HFF-Myc (cell line): ENCODE measurements at places on chromosomes 16 and 17.

DNA sequence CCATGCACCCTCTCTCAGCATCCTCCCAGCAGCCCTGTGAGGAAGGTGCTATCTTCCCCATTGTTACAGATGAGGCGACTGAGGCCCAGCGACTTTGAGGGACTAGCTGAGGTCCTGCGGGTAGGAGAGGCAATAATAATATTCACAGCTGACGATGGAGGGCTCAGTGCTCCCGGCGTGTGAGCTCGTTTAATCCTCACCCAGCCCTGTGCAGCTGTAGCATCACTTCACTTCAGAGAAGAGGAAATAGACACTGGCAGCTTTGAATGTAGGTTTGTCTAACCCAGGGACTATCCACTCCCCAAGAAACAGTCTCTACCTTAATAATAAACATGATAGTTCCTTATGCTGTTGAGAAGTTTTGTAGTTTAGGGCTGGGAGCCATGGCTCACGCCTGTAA lies 21.6 kb downstream of the LASP1 start:
- no peak for DNase-seq

DNA sequence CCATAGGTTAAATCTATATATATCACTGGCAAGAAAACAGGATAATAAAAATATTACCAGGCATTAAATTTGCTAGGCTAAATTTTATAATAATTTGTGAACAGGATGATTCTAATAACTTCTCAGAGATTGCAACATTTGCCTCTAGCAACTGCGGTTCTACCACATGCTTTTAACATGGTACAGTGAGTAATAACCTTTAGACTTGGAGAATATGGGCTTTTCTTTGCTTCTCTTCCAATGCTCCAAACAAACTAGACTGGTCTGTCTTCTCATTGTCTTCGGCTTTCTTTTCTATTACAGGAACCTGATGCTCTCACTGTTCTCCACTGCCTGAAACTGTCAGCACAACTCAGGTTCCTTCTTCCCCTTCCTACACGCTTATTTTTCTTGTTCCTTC lies 80.6 kb downstream of the CA4 start:
- DNase-seq = no peak

DNA sequence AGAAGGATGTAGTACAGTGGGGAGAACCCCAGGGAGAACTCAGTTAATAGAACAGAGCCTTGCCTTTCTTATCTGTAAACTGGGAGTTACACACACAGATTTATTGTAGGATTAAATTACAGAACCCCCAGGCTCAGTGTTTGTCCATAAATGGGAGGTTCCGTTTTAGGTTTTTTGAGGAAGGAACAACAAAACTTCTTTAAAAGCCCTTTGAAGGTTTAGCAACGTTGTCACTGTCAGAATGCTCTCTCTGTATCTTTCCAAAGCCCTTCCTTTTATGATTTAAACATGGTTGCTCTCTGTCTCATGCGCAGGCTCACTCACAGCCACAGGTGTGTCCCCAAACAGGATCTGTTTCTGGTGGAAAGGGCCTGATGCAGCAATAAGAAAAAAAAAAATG lies 9.4 kb upstream of the GNA13 start:
- no peak for DNase-seq

DNA sequence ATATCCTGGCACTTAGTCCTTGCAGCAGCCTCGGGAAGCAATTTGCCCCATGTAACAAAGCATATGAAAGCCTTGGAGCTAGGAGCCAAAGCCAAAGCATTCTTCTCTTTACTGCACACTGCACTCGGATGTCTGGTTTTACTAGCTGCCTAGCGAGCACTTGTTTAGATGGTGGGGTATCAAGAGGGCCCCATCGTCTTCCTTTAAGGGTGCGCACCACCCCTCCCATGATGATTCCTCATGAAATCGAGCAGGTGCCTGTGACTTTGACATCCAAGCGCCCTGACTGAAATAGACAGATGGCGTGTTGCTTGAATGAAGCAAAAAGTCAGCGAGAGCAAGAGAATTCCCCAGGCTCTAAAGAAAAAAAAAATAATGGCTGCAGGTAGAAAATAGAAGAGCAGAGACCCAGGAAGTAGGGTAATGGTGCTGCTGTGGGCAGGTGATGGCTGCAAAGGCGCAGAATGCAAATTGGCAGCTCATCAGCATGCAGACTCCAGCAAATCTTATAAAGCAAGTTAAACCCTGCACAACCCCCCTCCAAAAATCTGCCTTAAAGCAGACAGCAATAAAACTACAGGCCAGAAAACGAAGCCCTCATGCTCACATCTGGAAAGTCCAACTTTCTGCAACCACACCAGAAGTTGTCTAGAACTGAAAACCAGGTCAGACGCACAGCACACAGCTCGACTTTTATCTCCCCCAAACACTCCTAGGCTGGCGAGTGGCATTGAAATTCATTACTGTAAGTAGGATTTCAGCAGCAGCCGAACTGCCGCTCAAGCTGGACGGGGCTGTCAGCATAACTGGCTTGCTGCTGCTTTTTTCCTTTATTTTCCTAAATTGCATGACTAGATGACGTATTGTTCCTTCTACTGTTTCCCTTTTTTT lies 384.3 kb downstream of the RBFOX1 start:
- DNase-seq = no peak

DNA sequence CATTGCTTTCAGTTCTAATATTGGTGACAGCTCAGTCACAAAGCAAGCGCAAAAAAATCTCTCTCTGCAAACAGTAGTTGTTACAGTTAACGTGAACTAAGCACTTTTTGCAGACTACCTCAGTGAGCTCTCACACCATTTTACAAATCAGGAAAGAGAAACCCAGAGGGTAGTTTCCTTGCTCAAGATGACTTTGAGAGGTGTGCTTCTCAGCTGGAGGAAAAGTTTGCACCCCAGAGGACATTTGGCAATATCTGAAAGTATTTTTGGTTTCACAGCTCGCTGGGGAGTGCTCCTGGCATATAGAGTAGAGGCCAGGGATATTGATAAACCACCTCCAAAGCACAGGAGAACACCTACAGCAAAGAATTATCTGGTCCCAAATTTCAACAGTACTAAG lies 741.1 kb upstream of the EEF2KMT start:
- DNase-seq = no peak
